ENCODE measurements at places on chromosomes 2 and 18. TPM values are rescaled to one million over a fixed set of nuclear protein-coding genes. Genes with fewer than 3 reads are reported as not detected.

CXCR1 gene
- 0.69 TPM for total RNA-seq

NHEJ1 gene
- total RNA-seq = 7.0 TPM

SLC4A5 gene
- total RNA-seq = 2.2 TPM

ABCG5 gene
- not detected for total RNA-seq

CROCC2 gene
- not detected for total RNA-seq

DSG4 gene
- total RNA-seq = not detected

ALPI gene
- not detected for total RNA-seq

ASB18 gene
- 3.8 TPM for total RNA-seq

DNA sequence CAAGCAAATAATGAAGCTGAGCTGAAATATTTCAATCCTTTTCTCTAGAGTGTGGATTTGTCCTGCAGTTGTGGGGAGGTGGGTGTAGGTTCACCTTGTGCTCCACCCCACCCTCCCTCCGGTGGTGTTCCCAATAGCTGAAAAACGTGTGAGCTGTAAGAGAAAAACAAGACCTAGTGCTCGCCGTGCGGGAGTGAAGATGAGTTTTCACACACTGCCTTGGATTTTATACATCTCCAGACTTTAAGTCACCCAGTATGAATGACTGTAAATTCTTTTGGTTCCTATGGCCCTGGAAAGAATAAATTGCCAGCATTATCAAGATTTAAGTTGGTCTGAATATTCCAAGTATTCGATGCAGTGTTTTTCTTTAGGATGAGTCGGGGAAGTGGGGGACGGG is 1.9 kb upstream of the SOX11 start:
- DNase-seq = no peak

- DNase-seq = no peak
These were observed 863.7 kb downstream of the EPHA4 start for GRCh38 chr2:220708366-220708765.

DNA sequence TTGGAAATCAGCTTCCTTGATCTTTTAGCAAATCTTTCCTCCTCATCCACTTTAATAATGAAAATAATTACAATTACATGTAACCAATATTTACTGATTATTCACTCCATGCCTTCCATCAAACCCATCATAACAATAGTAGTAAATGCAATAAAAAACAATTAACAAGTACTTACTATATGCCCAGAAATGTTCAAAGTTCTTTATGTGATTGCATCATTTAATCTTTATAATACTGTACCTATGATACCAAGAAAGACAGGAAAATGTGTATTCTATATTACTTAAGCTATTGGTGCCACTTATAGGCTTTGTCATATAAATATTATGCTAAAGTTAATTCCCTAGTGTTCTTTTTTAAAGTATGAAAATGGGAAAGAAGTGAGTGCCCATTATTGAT is 210.2 kb upstream of the PKDCC start:
- no peak for DNase-seq

- DNase-seq = no peak
These were observed 13.8 kb upstream of the SERTAD2 start for GRCh38 chr2:64667535-64667934.

- DNase-seq = no peak
These were observed 67.8 kb downstream of the NXPH2 start for GRCh38 chr2:138712212-138712979.

DNA sequence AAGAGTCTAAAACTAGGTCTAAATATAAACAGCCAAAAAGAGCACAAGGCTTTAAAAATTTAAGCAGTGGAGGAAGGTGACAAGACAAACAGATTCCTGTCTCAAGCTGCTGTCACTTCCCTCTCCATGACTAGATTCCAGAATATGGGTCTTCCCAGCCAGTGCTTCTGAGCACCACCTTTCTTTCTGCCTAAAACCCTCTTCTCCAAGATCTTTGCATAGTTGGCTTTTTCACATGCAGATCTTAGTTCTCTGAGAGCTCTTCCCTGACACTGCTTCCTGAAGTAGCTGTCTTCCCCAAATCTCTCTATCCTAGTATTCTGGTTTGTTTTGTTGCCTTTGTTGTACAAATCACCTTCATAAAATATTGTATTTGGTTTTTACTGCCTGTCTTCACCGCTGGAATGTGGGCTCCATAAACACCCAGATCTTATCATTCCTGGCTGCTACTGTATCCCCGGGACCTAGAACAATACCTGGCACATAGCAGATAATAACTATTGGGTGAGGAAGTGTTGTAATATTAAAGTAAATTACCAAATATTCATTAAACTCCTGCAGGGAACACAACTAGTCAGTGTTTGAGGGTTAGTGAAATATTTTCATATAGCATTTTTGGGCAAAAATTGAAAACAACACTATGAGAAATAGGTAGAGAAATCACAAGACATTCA is 150.2 kb downstream of the CCDC85A start:
- no peak for DNase-seq

- peak; percentile 90 for DNase-seq
These were observed at the start of gene ENOSF1 for GRCh38 chr18:712401-713134. Gene ENOSF1, minus strand, starts transcription at chr18:712630. Its CDS starts 43 bp downstream, at chr18:712587.

DNA sequence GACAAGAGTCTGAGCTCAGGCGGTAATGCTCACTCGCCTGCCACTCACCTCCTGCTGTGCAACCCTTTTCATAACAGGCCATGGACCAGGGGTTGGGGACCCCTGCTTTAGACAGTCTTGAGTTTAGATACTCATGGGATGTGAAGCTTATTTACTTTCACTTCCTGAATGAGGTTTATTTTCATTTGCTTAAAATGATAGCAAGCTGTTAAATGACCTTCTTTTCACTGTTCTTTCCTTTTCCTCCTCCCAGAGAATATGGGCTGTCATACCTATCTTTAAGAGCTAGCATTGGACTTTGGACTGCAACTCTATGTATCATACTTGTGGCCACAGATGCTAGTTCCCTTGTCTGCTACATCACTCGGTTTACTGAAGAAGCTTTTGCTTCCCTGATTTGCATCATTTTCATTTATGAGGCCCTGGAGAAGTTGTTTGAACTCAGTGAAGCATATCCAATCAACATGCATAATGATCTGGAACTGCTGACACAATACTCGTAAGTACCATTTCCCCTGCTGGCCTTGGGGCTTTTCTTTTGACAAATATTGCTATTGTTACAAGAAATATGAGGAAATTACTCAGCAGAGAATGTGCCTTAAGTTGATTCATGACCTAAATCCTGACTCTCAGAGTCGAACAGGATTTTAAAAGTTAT is 168.5 kb downstream of the DPP4 start:
- no peak for DNase-seq

DNA sequence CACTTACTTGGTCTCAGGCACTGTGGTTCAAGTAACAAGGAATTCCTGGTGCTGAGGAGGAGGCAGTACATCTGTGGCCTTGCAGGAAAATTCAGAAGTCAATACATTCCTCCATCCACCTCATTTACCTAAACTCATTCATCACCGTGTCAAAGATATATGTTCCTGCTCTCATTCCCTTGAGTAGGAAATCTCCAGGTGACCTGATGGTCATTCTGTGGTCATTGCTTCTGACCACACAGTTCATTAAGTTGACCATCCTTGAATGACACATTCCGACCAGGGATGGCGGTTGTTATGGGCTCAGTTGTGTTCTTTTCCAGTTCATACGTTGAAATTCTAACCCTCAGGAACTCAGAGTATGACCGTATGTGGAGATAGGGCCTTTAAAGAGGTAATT is 2.1 kb upstream of the STK17B start:
- no peak for DNase-seq

DNA sequence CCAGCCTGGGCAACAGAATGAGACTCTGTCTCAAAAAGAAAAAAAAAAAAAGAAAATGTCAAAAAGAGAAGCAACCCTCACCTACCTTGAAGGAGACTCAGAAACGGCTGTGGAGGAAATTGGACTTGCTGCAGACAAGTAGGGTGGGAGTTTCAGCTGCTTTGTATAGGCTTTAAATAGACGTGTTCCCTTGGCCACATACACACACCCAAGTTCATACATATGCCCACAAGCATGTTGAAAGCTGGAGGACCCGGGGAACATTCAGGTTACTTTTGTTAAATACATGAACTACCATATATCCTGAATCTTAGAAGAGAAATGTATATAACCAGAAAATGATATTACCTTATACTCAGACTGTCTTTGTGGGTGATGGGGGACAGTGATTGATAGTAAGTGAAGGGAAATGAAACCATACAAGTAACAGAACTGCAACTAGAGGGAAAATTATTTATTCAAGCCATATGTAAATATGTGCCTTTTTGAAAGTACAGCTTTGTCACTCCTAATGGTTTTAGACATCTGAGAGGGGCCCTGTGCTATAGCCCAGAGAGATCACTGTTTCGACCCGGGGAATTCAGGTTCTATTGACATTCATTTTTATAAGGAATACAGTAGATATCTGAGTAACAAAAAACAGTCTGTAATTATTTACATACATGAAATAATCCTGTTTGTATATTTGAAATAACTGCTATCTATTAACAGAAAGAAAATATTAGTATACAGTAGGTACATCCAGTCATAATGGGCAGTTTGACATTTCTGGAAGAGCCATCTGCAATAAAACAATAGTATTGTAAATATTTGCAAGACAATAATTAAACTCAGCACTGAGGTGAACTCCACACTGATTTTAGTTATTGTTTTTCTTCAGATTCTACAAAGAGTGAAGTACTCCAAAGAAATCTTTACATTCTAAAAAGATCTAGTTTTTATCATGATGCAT is 48.0 kb upstream of the TGIF1 start:
- no peak for DNase-seq

DNA sequence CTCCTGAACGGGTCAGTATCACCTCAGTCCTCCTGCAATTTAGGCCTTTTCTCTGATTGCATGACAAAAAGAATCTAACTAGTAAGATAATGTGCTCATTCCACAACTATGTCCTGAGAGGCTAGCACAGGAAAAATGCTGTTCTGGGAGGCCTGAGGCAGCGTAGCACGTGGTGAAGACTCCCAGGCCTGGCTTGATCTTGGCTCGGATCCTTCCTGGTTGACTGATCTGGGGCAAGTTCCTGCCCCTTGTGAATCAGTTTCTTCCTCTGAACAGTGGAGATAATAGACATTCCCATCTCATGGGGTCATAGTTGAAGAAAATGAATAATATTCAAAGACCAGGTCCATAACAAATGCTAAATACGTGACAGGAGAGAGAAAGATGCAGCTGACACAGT is 12.3 kb downstream of the FBLN7 start:
- DNase-seq = no peak

- DNase-seq = no peak
These were observed at the start of gene UPP2 for GRCh38 chr2:158101384-158101926. Gene UPP2, plus strand, starts transcription at chr2:158101876. Its CDS starts 188 bp downstream, at chr2:158102064.

DNA sequence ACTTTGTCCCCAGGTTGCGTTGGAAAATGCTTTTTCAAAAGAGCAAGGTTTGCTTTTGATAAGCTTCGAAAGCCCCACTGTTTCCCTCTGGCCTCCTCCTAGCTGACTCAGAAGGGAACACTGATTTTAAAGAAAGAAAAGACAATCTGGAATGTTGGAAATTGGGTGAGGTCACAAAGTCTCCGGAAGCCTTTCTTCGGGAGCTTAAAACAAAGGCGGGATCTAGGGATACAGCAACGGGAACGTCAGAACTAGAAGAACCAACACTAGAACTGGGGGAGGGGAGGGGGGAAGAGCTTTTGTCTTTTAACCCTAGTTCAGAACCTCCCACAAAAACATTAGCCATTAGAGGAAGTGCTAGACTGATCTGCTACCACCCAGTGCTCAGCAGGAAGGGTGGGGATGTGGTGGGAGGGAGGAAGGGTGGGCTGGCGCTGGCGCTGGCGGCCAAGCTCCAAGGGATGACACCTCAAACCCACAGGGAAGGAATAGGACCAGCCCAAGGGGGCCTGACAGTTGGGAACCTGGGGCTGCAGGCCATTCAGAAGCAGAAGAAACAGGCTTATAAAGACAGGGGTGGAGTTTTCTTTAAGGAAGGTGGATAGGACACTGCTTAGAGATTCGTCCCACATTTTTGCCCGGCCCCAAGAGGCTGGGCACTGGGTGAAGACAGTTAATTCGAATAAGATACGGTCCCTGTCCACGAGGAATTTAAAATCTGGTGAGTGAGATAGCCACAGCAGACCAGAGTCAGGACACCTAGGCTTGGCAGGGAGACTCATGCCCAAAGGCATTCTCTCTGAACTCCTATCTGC is 1.7 kb downstream of the TMSB10 start:
- peak; percentile 71 for DNase-seq

- DNase-seq = no peak
These were observed 126.7 kb downstream of the BCL2 start for GRCh38 chr18:63192885-63193349.

DNA sequence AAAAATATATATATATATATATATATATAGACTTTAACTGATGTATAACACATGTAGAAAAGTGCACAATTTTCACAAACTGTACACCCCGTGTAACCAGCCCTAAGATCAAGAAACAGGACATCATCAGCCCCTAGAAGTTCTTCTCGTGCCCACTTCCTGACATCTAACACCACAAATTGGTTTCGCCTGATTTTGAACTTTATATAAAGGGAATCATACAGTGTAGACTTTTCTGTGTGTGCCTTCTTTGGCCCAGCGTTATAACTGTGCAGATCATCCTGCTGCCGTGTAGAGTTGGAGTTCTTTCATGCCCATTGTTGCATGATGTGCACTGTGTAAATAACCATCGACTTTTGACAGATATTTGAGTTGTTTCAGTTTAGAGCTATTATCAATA is 41.0 kb downstream of the SMAD7 start:
- no peak for DNase-seq

DNA sequence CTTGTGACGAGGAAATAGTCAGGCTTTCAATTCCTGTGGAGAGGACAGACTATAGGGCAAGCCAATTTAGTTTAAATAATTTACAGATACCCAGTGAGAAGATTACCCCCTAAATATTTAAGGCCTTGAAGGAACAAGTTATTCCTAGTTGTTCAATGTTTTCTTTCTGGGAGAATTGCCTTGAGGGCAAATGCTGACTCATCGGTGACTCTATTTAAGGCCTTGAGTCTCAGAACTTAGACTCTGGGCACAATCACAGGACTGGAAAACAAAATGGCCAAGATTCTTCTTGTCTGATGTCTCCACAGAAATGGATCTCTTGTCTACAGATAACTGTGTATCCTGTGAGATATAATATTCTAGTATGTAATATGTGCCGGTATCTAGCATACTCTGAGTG is 467.1 kb downstream of the SUCLG1 start:
- no peak for DNase-seq

GRCh38 chr2:161676902-161677496 is 52.8 kb downstream of the SLC4A10 start:
- no peak for DNase-seq

- DNase-seq = no peak
These were observed 119.4 kb upstream of the PIEZO2 start for GRCh38 chr18:11268741-11269233.

- DNase-seq = peak; percentile 73
These were observed 206.7 kb downstream of the MGAT5 start for GRCh38 chr2:134460583-134460998.

DNA sequence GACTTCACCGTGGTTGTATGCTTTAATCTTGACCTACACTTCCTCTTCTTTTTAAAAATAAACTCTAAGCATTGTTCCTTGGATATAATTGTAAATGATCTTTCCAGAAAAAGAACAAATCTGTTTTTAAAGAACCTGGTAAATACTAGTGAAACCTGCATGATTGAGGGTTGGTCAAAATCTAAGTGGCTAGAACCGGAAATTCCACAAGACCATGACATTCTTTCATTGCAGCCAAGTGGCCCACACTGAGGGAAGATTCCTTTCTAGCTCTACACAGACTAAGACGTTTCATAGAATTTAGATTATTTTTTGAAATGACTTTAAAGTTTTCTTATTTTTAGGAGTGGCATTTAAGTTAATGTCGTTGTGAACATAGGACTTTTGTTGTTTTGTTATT is 356.7 kb downstream of the NYAP2 start:
- DNase-seq = no peak

Measured in left ventricle myocardium superior (tissue), 1 donor.